HT1080 (cell line): ENCODE measurements at places on chromosomes 12 and 14. TPM values are rescaled to one million over a fixed set of nuclear protein-coding genes. Genes with fewer than 3 reads are reported as not detected.

The KRT8 gene
- total RNA-seq, result 199 and 204 TPM in 2 replicates

GRCh38 chr12:70011353-70011752, 186.3 kb downstream of the MYRFL start:
- no peak for DNase-seq

DNA sequence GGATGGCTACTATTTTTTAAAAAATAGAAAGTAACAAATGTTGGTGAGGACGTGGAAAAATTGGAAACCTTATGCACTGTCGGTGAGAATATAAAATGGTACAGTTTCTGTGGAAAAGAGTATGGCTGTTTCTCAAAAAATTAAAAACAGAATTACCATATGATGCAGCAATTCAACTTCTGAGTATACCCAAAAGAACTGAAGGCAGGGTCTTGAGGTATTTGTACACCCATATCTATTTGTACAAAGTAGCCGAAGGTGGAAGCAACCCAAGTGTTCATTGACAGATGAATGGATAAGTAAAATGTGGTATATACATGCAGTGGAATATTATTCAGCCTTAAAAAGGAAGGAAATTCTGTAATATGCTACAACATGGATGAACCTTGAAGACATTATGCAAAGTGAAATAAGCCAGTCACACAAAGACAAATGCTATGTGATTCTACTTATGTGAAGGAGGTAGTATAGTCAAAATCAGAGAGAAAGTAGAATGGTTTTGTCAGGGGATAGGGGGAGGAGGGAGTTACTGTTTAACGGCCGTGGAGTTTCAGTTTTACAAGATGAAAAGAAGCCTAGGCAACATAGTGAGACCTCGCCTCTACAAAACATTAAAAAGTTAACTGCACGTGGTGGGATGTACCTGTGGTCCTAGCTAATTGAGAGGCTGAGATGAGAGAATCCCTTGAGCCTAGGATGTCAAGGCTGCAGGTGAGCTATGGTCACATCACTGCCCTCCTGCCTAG, 38.4 kb upstream of the CCT2 start:
- no peak for DNase-seq

GRCh38 chr14:96783043-96783914, 13.9 kb upstream of the VRK1 start:
- DNase-seq, result no peak

DNA sequence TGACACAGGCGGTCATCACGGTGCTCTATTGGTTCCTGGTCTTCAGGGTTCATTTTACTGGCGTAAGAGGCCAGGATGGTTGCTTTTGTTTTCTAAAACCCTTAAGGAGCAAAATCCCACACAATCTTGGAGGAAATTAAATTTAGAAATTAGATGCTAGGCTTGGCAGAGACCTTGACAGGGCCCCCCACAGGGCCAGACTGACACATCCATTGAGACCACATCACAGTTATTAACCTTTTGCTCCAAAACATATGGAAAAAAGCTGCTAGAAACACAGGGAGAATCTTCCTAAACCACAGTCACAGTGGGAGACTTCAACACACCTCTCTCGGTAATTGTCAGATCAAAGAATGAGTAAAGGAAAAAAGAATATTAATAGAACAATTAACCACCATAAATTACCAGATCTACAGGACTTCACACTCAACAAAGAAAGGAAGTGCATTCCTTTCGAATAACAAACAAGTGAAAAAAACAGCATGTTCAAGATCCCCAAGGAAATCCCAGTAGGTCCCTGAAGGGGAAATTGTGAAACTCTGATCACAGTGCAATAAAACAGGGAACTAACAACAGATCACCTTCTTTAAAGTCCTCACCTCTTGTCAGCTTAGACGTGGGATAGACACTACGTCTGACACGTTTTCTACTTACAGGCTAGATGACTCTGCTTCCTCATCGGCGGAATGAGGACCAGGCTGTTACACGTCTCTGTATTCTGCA, 40.2 kb upstream of the TMEM179 start:
- DNase-seq, result no peak
